ENCODE measurements at places on chromosomes 1 and 21. TPM values are rescaled to one million over a fixed set of nuclear protein-coding genes. Genes with fewer than 3 reads are reported as not detected.

C8A gene
- not detected for total RNA-seq

AADACL4 gene
- 0.04 TPM for total RNA-seq

TMEM52 gene
- total RNA-seq, result 66.3 TPM

DENND4B gene
- total RNA-seq, result 11.8 TPM

SH2D1B gene
- 0.27 TPM for total RNA-seq

FAM72D gene
- 0.71 TPM for total RNA-seq

TDRD5 gene
- under 0.01 TPM for total RNA-seq

TMEM200B gene
- total RNA-seq, result 10.1 TPM

RNF19B gene
- total RNA-seq, result 6.8 TPM

BRDT gene
- not detected for total RNA-seq

CELA2A gene
- 0.13 TPM for total RNA-seq

AUNIP gene
- 1.1 TPM for total RNA-seq

C1QC gene
- total RNA-seq, result 19.1 TPM

LCE3E gene
- not detected for total RNA-seq

CORT gene
- 0.98 TPM for total RNA-seq

CFAP107 gene
- 0.62 TPM for total RNA-seq

PDE4B gene
- total RNA-seq, result 17.5 TPM

Measured in muscle of leg (tissue), 16 donors.